ENCODE measurements at places on chromosomes 1 and 21.

- no peak for DNase-seq
Measured at GRCh38 chr1:219235903-219236481, 62.3 kb downstream of the LYPLAL1 start.

DNA sequence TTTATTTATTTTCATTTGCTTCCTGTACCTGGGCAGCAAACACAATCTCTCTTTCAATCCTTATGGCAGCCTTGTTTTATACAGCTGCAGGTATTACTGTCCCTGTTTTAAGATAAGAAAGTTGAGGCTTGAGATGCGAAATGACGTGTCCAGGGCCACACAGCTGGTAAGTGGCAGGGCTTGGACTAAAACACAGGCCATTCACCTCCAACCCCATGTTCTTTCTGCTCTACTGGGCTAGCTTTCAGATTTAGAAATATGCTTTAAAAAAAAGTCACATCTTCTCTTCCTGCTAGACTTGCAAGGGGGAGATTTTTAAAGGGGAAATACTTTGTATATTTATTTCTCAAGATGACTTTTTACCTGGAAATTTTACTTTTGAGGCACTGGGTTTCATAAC is 62.8 kb downstream of the CNST start:
- DNase-seq, result no peak

DNA sequence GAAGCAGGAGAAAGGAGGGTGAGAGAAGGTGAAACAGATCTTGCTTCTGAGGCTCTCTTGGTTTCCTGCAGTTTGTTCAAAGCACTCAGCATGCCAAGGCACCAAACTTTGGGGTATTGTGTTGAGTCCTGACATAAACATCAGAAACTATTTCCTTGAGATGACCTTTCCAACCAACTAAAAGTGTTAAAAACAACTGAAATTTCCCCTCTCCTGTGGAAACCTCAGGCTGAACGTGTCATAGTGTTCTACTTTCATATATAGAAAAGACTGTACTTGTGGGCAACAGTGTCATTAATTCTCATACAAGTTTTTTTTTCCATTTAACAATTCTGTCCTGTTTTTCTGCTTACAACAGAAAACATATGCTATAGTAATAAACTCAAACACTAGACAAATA is 6.3 kb upstream of the LYST start:
- no peak for DNase-seq

DNA sequence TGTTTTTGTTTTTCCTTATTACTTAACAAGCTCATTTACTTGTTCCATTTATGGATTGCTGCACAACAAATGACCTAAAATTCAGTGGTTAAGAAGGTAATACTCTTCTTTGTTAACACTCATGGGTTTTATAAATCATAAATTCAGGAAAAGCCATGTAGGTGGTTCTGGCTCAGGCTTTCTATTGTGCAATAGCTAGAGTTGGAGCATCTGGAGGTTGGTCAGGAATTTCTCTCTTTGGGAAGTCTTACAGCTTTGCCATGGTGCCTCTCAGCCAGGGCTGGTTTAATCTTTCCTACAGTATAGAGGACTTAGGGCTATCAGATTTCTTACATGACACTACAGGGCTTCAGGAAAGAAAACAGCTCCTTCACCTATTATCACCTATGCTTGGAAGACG is 1677.1 kb downstream of the KCNT2 start:
- no peak for DNase-seq

GRCh38 chr1:203158423-203158822 is 17.2 kb downstream of the MYBPH start:
- DNase-seq, result no peak

- DNase-seq, result no peak
Measured at GRCh38 chr1:92502247-92502646, 15.5 kb upstream of the GFI1 start.

DNA sequence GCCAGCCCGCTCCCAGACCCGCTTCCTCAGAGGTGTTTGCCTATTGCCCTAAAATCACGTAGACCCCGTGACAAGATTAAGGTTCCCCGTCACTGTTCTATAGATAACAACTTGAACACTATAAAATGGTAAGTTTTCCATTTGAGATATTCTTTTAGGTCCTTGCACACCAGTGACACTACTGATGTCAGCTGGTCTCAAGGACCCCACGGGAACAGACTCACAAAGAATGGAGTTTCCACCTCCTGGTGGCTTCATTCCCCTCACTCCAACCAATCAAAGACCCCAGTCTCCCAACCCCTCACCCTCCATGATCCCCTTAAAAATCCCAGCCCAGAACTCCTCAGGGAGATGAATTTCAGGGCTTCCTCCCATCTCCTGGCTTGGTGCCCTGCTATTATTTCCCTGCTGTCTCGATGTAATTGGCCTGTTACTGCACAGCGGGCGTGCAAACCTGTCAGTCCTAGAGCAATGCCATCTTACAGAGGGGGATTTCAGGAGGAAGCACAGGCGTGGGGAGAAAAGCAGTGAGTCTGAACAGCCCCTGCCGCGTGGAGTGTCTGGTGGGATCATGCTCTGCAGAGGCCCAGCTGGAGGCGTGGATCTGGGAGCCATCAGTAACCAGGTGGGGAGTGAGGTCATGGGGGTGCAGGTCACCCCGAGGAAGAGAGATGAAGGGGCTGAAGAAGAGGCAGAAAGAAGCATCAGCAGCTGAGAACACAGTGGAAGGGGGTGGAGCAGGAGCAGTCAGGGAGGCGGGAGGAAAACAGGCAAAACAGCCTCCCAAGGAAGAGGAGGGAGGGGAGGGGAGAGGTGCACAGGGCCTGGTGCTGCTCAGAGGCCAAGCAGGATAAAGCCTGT is 35.1 kb upstream of the LBR start:
- peak; percentile 76 for DNase-seq

DNA sequence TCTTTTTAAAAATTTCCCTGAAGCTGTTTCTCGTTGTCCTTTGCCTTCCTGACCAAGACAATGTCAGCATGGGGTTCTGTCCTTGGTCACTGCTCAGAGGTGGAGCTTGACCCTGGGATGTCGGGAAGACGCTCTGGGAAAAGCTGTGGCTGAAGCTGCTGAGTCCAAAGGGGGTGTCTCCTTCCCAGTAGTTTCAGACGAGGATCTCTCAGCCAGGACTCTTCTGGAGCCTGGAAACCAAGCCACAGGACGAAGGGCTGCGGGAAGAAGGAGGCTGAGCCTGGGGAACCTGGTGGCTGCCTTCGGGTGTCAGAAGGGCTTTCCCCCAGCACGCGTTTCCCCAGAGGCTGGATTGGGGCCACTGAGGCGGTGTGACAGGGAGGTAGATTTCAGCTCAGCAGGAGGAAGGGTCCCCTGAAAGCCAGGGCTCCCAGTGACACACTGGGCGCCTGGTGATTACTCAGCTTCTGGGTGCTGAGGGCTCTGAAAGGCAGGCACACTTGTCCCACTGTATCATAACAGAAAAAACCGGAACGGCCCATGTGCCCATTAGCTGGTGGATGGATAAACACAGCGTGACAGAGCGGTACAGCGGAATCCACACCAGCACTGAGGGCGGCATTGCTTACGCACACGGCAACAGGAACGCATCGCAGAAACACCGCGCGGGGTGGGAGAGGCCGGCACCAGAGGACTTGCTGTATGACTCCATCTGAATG is 5.0 kb upstream of the KRTAP12-1 start:
- no peak for DNase-seq

DNA sequence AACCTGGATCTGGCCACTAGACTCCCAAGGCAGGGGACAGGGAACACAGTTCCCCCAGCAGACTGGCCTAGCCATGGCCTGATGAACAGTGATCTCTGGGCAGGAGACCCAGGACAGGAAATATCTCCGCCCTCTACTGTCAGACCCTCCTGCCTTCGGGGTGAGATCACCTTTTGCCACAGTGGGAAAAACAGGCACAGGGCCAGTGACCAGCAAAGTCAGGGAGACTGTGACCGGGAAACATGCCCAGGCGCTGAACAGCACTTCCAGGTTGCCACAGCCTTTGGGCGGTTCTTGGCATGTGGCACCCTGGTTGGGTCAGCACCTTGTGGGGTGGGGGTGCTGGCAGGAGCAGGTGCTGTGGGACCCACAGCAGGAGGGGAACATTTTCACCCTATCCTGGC is 8.9 kb upstream of the ZNF669 start:
- peak; percentile 83 for DNase-seq

DNA sequence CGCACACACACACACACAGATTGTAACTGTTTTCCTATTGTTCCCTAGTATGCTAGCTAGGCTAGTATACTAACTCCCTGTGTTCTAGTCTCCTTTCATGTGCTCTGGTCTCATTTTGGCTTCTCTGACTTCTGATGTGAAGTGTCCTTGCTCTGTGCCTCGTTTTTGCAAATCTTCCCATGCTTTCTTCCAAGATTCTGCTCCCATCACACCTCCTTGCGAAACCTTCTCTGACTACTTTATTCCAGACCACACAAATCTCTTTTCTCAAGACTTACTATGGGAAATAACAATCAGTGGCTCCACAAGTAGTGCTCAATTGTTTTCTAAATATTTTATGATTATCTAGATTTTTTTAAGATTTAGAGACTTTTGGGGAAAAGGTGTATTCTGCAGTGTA is 10.3 kb downstream of the PRRX1 start:
- no peak for DNase-seq

GRCh38 chr1:210371916-210372315 is 43.2 kb downstream of the HHAT start:
- DNase-seq, result no peak

- no peak for DNase-seq
Measured at GRCh38 chr21:41885341-41886024, 6.3 kb upstream of the PRDM15 start.

DNA sequence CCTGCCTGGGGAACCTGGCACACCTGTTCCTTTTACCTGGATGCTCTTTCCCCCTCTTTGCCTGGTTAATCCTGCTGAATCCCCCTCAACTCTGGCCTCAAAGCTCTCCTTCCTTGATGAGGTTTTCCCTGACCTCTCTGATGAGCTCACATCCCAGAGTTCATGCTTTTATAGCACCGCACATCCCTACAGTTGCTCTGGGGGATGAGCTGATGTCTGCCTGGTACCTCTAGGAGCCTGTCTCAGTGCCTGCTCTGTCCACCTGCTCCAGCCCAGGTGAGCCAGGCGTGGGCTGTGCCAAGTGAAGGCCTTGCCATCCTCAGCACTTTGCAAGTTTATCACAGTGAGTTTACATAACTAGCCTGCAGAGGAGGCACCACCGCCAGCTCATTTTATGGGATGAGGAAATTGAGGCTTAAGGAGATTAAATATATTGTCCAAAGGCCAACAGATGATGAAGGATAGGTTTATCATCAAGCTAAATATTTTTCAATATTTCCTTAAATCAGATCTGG is 58.6 kb upstream of the TMPRSS2 start:
- no peak for DNase-seq

- DNase-seq, result peak; percentile 71
Measured at GRCh38 chr1:214440219-214440965, 111.0 kb downstream of the PTPN14 start.

DNA sequence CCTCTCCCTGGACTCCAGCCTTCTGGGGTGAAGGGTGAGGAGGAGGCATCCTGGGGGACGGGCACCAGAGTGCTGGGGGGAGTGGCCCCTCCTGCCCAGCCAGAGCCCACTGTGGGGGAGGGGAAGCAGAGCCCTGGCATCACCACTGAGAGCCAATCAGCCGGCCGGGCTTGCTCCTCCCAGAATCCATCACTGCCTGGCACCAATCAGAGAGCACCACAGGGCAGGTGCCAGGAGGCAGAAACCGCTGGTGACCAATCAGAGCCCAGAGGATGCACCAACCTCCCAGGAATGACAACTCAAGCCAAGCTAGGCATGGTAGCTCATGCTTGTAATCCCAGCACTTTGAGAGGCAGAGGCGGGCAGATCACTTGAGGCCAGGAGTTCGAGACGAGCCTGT is 27.9 kb downstream of the CASZ1 start:
- no peak for DNase-seq

DNA sequence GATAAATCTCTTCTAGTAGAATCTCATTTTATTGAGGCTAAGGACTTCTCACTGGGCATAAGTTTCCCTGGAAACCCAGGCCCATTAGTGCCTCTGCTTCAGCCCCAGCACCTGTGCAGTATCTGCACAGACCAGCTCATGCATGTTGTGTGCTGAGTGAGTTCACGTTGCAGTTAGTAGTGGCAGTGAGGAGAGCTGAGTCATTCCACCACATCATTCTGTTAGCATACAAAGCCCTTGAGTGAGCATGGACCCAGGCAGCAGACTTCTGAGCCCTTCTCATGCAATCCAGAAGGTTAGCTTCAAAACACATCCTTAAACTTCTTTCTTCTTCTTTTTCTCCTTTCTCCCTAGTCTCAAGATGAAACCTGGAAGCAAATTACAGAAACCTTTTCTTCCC is 45.8 kb upstream of the NTPCR start:
- no peak for DNase-seq

GRCh38 chr1:173506437-173506836 is 29.3 kb downstream of the PRDX6 start:
- no peak for DNase-seq

DNA sequence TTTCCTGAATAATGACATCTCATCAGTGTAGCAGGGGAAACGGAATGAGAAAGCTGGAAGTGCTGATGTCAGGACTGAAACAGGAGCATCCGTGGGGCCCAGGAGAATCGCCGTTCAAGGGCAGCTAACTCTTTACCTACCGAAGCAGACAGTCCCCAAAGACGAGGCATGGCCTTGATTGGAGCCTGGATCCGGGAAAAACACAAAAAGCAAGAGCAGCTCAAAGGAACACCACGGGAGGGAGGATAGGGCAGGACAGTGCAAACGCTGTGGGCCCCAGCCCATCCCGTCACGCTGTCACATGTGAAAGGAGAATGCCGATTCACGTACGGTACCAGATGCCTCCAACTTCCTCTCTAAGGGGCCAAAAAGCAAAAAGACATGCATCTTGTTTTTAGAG is 34.9 kb downstream of the WNT9A start:
- no peak for DNase-seq

GRCh38 chr21:31957631-31958030 is 84.8 kb downstream of the HUNK start:
- DNase-seq, result no peak

DNA sequence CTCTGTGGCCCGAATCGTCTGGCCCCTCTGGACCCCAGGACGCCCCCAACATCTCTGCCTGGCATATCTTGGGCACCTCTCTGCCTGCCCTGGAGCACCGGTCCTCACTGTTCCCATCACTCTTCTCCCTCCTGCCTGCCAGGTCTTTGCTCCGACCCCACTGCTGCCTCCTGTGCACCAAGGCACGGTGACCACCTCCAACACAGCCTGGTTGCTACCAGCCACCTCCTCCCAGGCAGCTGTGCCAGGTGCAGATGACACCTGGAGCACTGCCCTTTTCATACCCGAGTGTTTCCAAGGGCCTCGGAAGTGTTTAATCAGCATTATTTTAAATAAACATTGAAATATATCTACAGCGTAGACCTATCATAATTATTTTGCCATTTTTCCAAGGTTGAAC is 31.3 kb downstream of the PKNOX1 start:
- DNase-seq, result no peak
